Karpas-422 (cell line): ENCODE measurements at places on chromosomes 5 and 9.

DNA sequence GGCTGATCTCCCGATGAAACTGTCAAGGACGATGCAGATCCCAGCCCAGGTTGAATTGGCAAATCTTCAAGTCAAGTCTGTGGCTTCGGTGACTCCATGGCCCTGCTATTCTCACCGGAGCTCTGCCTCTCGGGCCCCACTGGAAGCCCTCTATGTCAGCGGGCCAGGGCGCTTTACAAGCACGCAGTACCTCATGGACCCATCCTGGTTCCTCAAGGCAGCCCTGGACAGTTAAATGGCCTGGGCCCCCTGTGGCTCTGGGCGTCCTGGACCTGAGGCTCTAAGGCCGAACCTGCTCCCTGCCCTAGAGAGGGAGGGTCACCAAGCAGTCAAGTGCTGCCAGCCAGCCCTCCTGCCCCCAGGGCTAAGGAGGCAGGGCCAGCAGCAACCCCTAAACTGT, 45.3 kb downstream of the STC2 start:
- H3K36me3 ChIP-seq, result no peaks in the 10 kb centered on the region
- DNase-seq, result no peak
- no peak overlapping the region for H3K4me3 ChIP-seq
- no peaks in the 10 kb centered on the region for H3K4me1 ChIP-seq

DNA sequence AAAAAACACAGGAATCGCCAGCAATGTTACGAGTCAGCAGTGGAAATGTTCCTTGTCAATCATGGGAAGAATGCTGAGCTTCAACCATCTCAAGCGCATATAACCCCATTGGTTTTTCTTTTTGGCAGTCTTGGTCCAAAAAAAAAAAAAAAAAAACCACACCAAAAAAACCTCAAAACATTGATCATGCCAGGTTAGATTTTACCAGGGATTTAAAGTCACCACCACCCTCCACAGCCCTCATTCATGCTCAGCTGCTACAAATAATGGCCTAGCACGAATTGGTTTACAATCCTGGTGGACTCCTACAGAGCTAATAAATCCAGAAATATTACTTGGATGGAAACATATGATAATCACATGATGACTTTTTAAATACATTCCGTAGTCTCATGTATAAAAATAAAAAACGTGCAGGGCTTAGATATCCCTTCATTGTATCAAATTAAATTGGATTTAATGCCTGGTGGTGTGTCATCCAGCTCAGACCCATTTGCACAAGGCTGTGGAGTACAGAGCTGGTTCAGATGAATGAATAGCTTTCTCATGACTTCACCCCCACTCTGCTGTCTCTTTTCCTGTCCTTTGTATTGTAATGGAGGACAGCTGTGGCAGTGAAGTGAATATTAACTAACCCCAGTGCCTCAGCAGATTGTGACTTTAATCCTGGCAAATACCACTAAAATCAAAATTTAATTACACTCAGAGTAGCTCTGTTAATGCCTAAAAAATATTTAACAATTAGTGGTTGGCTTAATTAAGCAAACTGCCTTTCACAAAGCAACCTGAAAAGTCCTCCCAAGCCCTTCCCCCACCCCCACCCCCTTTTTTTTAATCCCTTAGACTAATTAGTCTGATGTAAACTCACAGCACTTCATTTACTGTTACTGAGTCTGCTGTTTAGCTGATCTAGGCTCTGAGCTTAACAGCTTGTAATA, 626.5 kb upstream of the ZNF608 start:
- H3K4me3 ChIP-seq, result no peak overlapping the region
- DNase-seq, result no peak
- no peaks in the 10 kb centered on the region for H3K4me1 ChIP-seq
- no peaks in the 10 kb centered on the region for H3K27me3 ChIP-seq

GRCh38 chr5:43874772-43875171, 271.8 kb downstream of the NNT start:
- H3K4me1 ChIP-seq, result no peaks in the 10 kb centered on the region
- DNase-seq, result no peak
- no peak overlapping the region for H3K4me3 ChIP-seq
- no peaks in the 10 kb centered on the region for H3K27me3 ChIP-seq

DNA sequence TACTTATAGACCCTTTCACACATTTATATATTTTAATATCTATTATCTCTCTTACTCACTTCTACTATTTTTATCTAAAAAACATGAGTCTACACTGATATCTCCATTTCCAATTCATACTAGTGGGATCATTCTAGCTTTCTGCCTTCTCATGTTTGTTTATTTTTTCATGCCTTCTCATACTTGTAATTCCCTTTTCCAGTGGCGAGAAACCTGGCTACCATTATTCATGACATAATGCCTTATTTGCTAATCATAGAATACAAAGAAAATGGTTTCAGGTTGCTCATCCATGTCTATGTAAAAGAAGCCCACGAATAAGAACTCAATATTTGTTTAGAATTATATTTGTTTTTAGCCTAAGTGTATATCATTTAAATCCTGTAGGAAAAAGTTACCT, 232.7 kb upstream of the ACTBL2 start:
- H3K4me1 ChIP-seq, result no peaks in the 10 kb centered on the region
- no peak overlapping the region for H3K27ac ChIP-seq

DNA sequence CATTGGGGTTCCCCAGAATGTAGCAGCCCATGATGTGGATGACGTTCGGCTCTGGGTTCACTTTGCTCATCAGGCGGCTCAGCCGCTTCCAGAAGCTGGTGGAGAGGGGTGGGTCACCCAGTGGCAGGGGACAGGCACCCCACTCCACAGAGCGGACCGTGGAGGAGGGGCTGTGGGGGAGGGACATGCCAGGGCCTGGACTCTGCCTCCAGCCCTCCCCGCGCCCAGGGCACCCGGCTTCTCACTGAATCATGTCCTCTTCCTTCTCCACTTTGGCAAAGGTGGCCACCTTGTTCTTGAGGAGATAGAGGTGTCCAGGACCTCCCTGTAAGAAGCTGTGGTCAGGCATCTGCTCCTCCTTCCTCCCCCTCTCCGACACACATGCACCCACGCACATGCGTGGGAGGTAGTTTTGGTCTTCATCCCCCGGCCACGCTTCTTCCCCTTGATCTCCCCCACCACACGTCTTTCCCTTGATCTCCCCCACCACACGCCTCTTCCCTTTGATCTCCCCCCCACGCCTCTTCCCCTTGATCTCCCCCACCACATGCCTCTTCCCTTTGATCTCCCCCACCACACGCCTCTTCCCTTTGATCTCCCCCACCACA, 8.9 kb upstream of the ENTPD8 start:
- H3K4me3 ChIP-seq, result no peak overlapping the region
- peaks cover 14% of the 10 kb centered on the region for H3K4me1 ChIP-seq
- H3K27ac ChIP-seq, result no peak overlapping the region
- no peak for DNase-seq

DNA sequence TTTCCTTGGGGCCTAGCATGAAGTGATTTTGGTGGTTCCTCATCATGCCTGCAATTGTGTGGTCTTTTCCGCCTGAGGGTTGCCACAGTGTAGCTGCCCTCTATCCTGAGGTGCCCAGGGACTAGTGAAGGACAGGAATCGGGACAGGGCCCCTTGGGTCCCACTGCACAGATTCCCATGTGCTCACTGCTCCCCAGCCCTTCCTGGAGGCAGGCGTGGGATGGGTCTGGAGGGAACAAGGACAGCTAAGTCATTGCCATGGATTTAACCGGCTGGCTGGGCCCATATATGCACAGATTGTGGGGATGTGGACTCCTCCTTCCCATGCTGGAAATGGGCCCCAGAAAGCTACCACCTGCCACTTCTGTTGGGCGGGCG, 122.3 kb upstream of the PITX1 start:
- peaks cover 5% of the 10 kb centered on the region for H3K4me1 ChIP-seq
- no peaks in the 10 kb centered on the region for H3K27me3 ChIP-seq
- H3K4me3 ChIP-seq, result no peak overlapping the region
- DNase-seq, result no peak
- H3K36me3 ChIP-seq, result no peaks in the 10 kb centered on the region
- no peak overlapping the region for H3K27ac ChIP-seq

DNA sequence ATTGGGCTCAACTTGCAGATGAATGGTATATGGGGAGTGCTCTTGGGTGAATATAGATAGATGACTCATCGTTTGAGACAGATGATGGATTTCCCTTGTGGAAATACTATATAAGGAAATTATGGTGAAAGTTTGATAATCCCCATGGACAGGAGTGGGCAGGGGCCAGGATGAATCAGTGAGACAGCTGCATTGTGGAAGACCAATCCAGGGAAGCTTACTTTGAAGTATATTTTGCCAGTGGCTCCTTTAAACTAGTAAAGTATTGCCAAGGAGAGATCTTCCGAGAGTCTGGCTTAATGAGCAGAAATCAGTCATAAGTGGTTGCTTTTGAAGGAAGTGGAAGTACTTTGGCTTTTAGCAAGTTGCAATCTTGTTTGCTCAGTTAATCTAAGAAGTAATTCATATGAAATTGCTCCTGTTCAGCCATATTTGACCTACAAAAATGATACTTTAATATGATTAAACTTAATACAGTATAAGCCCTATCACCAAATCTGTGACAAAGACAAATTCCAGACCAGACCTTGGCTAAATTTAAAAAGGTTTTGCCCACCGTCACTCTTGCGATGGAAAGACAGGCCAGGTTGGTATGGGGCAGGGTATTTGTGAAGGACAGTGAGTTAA, 9.3 kb upstream of the TNC start:
- H3K4me3 ChIP-seq, result no peak overlapping the region
- H3K27me3 ChIP-seq, result no peaks in the 10 kb centered on the region
- no peaks in the 10 kb centered on the region for H3K36me3 ChIP-seq
- DNase-seq, result no peak
- H3K4me1 ChIP-seq, result no peaks in the 10 kb centered on the region
- H3K27ac ChIP-seq, result no peak overlapping the region

DNA sequence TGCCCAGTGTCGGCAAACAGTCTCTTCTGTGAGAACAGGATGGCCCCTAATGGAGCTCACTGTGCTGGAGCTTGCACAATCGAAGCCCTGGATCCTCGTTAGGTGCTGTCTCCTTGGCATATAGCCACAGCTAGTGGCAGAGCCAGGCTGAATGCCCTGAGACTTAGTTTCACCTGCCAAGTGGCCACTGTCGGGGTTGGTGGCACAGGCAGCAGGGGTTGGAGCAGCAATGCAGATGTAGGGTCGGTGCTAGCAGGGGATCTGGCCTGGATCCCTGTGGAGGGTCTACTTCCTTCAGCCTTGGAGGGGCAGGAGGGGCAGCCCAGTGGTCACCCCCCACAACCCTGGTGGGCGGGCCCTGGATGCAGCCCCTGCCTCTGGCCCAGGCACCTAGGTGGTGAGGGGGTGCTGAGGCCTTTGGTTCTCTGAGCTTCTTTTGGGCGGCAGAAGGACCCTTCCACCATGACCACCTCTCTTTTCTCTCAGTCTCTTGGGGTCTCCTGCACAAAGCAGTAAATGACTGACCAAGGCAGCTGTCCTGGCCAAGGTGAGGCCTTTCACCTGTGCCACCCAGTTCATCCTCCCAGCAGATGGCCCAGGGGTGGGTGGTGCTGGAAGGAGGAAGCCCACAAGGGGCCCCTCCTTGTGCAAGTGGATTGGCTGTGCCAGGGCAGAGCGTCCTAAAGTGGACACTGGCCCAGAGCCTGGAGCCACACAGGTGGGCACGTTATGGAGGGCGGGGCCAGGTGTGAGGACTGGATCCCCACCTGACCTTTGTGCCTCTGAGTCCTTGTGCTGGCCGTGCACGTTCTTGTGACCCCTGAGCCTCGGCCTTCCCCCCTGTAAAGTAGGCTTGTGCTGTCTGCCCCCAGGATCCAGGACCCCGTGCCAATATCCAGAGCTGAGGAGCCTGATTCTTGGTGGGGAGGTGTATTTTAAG, 44.8 kb downstream of the PHF2 start:
- DNase-seq, result no peak
- H3K27me3 ChIP-seq, result no peaks in the 10 kb centered on the region
- no peak overlapping the region for H3K27ac ChIP-seq
- H3K36me3 ChIP-seq, result peaks cover 3% of the 10 kb centered on the region; the same call in 1 of the 2 replicates

DNA sequence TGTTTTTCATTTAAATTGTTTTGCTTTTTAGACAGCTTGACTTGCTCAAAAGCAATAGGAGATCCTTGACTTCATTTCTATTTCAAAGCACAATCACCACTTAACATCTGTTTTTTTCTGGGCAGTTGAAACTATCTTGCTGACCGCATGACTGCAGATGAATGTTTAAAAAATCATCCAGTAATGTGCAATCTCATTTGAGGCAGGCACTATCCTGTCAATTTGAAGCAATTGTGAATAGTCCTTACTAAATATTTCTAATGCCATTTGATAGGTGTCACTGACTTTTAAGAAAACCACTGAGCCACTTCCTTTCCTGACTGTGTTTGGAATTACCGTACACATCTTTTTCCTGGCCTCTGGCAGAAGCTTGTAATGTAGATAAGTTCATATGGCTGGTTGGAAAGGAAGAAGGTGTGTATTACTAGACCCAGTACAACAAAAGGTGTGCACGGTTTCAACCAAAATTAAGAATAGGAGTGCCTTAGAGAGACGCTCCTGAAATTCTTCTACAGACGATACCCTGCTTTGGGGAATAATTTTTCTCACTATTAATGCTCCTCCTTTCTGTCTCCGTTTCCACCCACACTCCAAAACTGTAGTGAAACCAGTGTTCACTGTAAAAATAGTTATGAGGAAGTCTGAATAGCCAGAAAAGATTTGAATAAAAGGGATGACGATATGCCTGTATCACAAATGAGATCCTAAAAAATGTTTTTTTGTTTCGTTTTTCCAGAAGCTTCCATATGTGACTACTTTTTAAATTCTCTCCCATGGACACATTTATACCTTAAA, 136.7 kb upstream of the MOCS2 start:
- no peaks in the 10 kb centered on the region for H3K4me1 ChIP-seq
- no peak for DNase-seq
- no peaks in the 10 kb centered on the region for H3K27me3 ChIP-seq
- H3K36me3 ChIP-seq, result no peaks in the 10 kb centered on the region

- H3K4me1 ChIP-seq, result peaks cover 8% of the 10 kb centered on the region
- H3K36me3 ChIP-seq, result no peaks in the 10 kb centered on the region
- DNase-seq, result no peak
- H3K4me3 ChIP-seq, result no peak overlapping the region
- no peaks in the 10 kb centered on the region for H3K27me3 ChIP-seq
Measured at GRCh38 chr5:34706084-34706483, 50.0 kb downstream of the RAI14 start.

DNA sequence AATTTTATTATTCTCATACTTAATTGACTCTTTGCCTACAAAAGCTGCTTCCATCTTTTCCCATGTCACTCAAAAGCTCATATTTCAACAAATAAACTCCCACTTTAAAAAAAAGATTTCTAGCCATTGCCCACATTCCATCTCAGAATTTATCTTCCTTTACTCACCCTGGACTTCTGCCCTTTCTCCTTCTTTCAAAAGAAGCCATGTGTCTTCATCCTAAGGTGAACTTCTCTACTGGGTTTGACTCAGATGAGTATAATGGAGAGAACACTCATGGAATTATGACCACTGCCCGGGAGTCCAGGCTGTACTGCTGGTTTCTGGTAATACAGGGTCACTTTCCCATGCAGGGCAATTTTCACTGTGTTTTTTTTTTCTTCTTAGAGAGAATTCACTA, 548.5 kb upstream of the ZNF462 start:
- no peaks in the 10 kb centered on the region for H3K36me3 ChIP-seq
- no peak overlapping the region for H3K4me3 ChIP-seq
- no peak for DNase-seq
- no peaks in the 10 kb centered on the region; the same call in 1 of the 2 replicates for H3K27me3 ChIP-seq

DNA sequence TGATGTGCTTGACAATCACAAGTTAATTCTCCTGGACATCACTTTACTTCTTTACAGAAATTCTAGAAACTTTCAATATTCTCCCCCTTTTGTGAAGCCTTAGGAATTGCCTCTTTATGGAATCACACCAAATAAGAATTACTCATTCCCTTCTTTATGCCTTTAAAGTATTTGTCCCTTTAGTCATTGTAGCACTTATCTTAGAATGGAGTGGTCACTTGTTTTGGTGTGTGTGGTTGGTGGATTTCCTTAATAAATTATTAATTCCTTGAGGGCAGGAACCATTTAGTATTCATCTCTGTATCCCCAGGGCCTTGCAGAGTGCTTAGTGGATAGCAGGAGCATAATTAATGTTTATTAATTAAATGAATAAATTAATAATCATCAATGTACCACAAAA, 307.0 kb downstream of the ARRDC3 start:
- no peaks in the 10 kb centered on the region for H3K27me3 ChIP-seq
- no peak for DNase-seq
